NCI-H2029 treated with DMSO at 0.1 percent for 48 hours (cell line): ENCODE measurements at places on chromosomes 12 and 14.

GRCh38 chr12:67669217-67669933 is 20.8 kb downstream of the DYRK2 start:
- DNase-seq = no peak

DNA sequence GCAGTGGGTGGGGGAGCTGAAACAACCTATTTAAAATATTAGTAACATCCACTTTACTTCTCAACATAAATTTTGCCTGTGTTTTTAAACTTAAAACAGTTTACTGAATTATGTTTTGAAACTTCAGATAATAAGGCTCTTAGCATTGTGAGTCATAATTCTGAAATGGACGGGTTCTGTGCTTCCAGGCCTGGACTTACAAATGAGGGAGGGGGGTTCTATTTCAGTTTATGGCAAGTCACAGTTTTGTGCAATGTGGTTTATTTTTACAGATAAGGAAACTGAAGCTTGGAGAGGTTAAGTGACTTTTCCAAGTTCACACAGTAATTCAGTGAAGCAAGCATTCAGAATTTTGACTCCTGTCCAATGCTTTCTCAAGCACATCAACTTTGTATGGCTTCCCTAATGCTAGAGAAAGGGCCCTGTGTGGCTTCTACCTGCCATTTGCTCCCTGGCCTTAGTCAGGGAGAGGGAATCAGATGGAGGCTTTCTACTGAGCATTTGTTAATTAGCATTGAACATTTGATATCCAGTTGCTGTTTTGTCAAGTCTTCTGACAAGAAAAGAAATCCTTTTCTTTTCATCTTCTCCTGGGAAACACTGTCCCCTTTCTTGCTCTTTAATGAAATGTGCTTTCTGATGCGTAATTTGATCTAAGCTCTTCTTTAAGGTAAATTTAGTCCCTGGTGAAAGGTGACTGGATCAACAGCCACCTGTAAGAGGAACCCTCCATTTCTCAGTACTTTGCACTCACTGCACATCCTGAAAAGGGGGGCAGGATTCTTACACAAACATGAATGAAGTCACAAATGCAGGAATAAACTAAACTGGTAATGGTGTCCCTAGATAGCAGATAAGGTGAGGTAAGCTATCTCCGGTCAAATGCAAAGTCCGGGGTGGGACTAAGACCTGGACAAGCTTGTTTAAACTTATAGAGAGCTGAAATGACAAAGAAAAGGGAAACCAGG is 2.5 kb upstream of the SALL2 start:
- peak; percentile 8 for DNase-seq

GRCh38 chr12:1935700-1936378 is 17.4 kb upstream of the CACNA2D4 start:
- no peak for DNase-seq

DNA sequence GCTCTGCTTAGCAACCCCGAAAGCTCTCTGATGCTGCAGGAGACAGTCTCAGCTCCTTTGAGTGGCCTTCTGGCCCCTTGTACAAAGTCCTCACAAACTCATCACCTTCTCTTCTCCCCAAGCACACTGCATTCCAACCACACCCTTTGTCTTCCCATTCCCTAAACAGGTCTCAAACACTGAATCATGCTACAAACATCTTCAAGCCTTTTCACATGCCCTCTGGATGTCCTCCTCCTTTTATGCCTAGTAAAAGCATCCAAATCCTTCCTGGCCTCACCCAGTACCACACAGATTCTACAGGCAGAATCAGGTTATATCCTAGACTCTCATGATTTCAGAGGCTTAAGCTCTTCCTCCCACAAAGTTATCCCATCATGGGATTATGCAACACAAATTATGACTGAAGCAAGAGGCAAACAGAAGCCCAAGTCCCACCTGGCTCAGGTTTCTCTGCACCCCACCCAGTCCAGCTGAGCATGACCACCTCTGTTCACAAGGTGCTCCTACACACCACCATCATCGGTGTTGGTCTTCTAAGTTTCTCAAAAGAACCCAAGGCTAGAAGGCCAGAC is 61.4 kb upstream of the PCED1B start:
- no peak for DNase-seq

GRCh38 chr12:79114896-79115295 is 250.3 kb downstream of the SYT1 start:
- no peak for DNase-seq

- no peak for DNase-seq
Observed at GRCh38 chr14:30607156-30607780, 14.9 kb upstream of the SCFD1 start.

DNA sequence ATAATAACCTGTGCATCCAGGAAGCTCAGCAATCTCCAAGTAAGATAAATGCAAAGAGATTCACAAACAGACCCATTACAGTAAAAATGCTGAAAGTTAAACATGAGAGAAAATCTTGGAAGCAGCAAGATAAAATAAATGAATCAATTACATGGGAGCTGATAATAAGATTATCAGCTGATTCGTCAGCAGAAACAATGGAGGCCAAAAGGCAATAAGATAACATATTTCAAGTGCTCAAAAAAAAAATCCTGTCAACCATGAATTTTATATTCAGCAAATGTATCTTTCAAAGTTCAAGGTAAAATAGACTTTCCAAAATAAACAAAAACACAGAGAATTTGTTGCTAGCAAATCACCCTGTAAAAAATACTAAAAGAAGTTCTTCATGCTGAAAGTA is 36.4 kb upstream of the MBIP start:
- DNase-seq = no peak

GRCh38 chr14:57189070-57189469 is 79.6 kb downstream of the EXOC5 start:
- peak; percentile 94 for DNase-seq

- no peak for DNase-seq
Observed at GRCh38 chr14:50319721-50320120, 7.6 kb downstream of the DMAC2L start.

- DNase-seq = peak; percentile 54
Observed at GRCh38 chr12:45730348-45731189, 1.1 kb downstream of the ARID2 start.

- DNase-seq = no peak
Observed at GRCh38 chr14:88563845-88564244, 1.0 kb downstream of the ZC3H14 start.

- DNase-seq = no peak
Observed at GRCh38 chr12:132422381-132423043, 67.4 kb upstream of the FBRSL1 start.

GRCh38 chr12:65495233-65495632 is 216.8 kb downstream of the MSRB3 start:
- DNase-seq = no peak

GRCh38 chr12:19542606-19543005 is 103.3 kb downstream of the AEBP2 start:
- no peak for DNase-seq

- no peak for DNase-seq
Observed at GRCh38 chr12:16613199-16613598, 7.2 kb upstream of the LMO3 start.

DNA sequence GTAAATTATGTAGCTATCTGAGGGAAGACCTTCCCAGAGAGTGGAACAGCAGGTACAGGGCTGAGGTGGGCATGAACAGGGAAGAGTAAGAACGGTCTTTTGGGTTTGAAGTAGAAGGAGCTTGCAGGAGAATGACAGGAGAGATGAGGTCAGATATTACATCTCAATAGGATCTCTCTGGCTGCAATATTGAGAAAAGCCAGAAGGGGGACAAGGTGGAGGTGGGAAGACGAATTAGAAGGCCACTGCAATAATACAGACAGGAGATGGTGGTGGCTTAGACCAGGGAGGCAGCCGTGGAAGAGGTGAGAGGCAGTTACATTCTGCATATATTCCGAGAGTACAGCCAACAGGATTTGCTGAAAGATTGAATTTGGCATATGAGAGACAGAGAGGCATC is 310.2 kb downstream of the APAF1 start:
- DNase-seq = no peak

DNA sequence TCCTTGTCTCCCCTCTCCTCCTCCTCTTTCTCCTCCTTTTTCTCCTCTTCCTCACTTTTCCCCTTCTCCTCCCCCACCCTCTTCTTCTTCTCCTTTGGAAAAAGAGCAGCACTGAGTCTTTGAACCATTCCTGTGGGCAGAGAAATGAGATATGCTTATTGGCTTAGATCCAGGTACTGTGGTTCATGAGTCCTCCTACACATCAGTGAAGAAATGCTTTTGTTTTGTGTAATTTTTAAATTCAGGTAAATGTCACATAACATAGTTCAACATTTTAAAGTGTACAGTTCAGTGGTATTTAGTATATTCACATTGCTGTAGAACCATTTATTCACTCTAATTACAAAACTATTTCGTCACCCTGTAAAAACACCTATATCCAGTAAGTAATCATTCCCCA is 402.1 kb downstream of the AACS start:
- DNase-seq = no peak

- no peak for DNase-seq
Observed at GRCh38 chr14:58836303-58836974, 198.7 kb downstream of the DACT1 start.

DNA sequence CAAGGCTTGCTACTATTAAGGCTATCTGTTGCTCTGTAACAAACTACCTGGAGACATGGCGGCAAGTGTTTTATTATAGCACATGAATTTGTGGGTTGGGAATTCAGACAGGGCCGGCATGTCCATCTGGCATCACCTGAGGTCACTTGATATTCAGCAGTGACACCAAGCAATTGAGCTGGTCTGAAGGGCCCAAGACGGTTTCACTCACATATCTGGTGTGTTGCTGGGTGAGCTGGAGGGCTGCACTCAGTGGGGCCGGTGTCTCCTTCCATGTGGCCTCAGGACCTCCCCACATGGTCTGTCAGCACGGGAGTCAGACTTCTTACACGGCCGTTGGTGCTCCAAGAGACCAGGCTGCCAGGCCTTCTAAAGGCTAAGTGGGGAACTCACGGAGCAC is 52.4 kb upstream of the SCN8A start:
- DNase-seq = no peak

DNA sequence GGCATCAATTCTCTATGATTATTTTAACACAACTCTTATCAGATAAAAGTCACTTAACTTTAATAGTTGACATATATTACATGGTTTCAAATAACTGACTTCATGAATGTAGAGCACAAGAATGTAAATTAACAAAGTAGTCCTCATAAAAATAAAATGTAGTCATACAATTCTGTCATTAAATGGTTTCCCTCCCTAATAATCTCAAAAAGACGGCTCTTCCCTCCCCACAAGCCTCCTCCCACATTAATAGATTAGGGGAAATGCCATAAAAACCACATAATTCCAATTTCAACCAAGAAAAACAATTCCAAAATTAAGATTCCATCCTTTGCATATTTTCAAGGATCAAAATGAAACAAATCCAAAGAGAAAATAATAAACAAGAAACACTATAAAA is 36.7 kb downstream of the SPTLC2 start:
- no peak for DNase-seq

DNA sequence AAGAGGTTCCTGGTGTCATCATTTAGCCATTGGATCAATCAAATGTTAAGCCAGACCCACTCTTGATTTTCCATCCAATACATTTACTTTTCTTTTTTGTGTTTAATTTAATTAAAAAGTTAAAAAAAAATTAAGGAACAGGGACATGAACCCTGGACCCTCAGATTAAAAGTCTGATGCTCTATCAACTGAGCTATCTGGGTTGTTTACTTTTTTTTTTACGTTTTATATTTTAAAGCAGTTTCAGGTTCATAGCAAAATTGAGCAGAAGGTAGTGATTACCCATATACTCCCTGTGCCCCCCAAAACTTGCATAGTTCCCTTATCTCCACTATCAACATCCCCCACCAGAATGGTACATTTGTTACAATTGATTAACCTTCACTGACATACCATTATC is 3.0 kb upstream of the ACOT4 start:
- DNase-seq = no peak

GRCh38 chr12:107319533-107320032 is 226.2 kb upstream of the CRY1 start:
- no peak for DNase-seq

- DNase-seq = no peak
Observed at GRCh38 chr12:113740699-113741098, 225.4 kb downstream of the RBM19 start.

DNA sequence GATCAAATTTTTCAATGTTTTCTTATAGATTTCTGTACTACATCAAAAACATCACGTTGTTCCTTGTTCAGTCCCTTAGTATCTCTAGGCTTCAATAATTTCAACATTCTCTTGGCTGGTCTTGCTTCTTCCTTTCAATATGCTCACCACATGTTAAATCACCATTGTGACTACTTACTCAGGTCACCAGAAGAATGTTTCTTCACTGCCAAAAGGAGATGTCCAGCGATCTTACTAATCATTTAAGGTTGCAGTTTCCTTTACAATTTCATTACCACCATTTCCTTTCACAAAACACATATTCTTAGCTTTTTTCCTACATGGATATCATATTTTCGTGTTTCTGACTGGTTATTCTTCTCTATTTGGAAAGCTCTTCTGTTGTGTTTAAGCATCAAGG is 363.8 kb downstream of the NAV3 start:
- DNase-seq = no peak

DNA sequence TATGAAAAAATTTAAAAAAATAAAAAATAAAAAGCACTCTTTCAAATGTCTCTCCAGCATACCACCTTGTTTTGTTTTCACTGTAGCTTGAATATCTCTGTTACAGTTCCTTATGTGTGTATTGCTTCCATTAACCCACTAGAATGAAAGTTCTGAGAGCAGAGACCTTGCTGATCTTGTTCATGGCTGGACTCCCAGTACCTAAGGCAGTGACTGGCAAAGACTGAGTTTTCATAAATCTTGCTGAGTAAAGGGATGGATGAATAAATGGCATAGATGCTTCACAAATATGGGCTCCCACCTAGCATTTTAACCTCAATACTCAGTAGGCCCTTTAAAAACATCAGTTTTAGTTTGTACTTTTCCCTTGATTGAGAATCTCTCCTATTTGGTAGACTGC is 915.9 kb downstream of the DIO2 start:
- no peak for DNase-seq

- peak; percentile 92 for DNase-seq
Observed at GRCh38 chr12:96578526-96579125, 89.2 kb downstream of the CFAP54 start.

- DNase-seq = no peak
Observed at GRCh38 chr12:78115889-78116288, 285.2 kb downstream of the NAV3 start.

DNA sequence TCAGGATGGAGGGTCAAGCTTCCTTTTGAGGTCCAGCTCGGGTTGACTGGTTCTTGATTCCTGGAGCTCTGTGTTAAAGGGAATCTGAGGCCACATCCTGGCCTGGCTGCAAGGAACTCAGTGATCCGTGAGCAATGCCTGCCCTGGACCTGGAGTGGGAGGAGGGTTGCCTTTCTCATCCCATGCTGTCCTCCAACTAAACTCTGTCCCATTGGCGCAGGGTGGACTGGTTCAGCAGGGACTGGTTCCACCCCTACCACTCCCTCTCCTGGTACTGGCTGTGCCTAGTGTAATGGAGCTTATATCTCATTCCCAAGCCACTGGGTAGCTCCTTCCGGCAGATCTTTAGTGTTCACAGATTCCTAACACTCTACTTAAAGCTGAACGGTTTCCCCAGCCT is 3.9 kb upstream of the CMKLR1 start:
- no peak for DNase-seq

- DNase-seq = no peak
Observed at GRCh38 chr14:59134307-59134706, 54.2 kb upstream of the DAAM1 start.

GRCh38 chr12:66735275-66735674 is 56.4 kb upstream of the GRIP1 start:
- DNase-seq = no peak

GRCh38 chr12:23887055-23887835 is 62.2 kb downstream of the SOX5 start:
- DNase-seq = peak; percentile 19
